Activated CD8-positive, alpha-beta memory T cell treated with anti-CD3 and anti-CD28 coated beads for 48 hours (primary cell): ENCODE measurements at places on chromosomes 11 and 22.

DNA sequence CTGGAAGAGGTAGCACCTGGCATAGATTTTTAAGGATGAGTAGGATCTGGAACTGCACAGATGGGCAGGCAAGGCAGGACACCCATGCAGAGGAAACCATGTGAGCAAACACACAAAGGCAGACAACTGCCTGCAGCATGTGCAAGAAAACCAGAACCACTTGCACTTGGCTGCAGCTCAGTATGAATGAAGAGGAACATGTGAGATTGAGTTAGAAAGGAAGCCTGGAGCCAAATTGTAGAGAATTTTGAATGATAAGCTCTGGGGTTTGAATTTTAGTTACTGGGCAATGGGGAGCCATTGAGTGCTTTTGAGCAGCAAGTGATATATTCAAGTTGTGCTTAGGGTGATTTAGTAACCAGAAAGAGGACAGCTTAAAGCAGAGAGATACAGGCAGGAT is 583.4 kb downstream of the SOX6 start:
- DNase-seq = no peak

- no peak for DNase-seq
Measured at GRCh38 chr11:67544616-67545242, 21.5 kb upstream of the CABP2 start.

- no peak for DNase-seq
Measured at GRCh38 chr11:70080763-70081162, 2.6 kb downstream of the ANO1 start.

DNA sequence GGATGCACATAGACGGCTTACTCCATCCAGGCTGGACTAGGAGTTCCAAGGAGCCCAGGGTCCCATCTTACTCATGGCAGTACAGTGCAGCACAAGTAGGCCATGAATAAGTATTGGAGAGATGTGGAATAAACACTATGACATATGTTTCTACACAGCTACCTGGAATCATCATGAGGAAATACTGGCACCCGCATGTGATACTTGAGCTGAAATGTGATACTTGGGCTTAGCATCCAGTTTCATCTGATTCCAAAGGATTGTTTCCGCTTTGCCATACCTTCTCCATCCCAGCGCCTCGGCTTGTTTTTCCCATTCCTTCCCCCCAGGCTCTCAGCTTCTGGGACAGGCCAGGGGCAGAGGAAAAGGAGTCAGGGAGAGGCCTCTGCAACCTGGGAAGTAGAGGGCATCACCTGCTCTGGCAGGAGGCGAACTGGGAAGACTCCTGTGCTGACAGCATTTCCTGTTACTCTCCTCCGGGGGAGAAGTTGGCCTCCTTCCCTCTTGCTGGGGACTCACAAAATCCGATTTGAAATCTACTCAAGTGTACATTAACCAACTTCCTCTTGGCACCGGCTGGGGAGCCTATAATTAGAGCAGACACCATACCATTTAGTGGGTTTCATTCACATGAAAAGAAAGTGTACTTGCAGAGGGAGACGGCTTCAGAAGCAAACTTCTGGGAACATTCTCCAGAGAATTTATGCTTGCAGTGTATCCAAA is 187.8 kb downstream of the MIAT start:
- DNase-seq = no peak

- no peak for DNase-seq
Measured at GRCh38 chr11:10032935-10033334, 261.1 kb downstream of the SBF2 start.

DNA sequence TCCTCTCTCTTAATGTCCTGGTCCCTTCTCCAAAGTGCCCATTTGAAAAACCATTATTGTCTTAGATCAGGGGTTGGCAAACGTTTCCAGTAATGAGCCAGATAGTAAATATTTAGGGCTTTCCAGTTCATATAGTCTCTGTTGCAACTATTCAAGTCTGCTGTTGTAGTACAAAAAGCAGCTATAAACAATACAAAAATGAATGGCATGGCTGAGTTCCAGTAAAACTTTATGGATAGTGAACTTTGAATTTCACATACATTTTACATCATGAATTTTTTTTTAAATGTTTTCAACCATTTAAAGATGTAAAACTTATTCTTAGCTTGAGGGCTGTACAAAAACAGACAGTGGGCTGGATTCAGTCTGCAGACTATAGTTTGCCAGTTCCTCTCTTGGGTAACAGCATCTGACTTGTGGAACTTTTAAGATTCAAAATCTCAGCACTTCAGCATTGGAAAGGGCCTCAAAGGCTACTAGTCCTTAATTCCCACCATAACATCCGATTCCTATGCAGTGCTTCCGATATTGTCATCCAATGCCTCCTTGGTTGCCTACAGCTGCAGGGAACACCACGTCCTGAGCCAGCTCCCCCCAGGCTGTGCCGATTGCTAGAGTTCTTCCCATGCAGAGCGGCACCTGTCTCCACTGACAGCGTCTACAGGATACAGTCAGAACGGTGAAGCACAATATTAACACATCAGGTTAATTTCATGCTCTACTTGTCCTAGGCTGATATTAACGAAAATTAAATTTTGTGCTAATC is 65.6 kb upstream of the E2F8 start:
- DNase-seq = no peak

- no peak for DNase-seq
Measured at GRCh38 chr22:20026996-20027601, 6.2 kb downstream of the TANGO2 start.

DNA sequence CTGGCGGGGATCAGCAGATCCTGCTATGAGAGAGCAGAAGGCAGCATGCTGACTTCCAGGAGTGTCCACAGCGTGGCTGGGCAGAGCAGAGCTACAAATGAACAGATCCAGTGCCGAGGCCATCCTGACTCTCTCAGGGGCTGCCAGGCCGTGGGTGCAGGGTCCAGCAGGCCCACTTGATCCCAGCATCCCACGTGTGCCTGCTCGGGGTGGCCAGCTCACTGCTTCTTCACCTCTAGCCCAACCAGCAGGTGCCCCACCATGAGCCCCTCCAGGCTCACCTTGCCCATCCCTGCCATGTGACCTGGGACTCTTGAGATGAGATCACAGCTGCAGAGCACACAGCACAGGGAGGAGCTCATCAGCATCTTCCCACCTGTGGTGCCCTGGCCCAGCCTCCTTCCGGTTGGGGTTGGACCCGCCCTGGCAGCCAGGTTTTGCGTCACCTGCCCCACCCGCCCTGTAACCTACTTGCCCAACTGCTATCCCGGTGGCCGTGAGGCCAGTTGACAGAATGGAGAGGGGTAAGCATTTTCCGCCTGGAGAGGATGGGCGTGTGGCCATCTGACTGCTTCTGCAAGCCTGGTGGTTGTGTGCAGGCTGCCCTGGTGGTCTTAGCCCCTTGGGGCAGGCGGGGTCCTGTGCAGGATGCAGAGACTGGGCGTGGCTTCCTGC is 11.0 kb downstream of the TANGO2 start:
- no peak for DNase-seq

GRCh38 chr11:24593332-24593731 is 96.5 kb downstream of the LUZP2 start:
- no peak for DNase-seq

- DNase-seq = no peak
Measured at GRCh38 chr22:36321797-36322601, 65.8 kb downstream of the MYH9 start.

DNA sequence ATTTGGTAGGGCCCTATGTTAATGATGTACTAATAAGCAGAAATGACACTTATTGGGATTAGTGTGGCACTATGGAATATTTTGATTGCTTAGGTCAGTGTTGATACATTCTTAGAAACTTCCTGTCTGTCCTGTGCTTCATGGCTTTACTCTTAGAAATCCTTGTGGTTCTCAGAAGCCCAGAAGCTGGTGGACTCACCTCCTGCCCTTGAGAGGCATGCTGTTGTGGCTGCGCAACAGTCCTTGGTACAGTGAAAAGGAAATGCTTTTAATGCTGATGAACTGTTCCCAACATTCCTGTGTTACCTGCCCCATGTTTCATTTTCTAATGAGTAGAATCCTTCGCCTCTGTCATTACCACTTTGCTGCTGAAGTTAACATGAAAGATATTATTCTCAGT is 52.4 kb upstream of the MYO18B start:
- DNase-seq = no peak

GRCh38 chr22:45757068-45757467 is 85.4 kb downstream of the ATXN10 start:
- DNase-seq = no peak

- no peak for DNase-seq
Measured at GRCh38 chr11:44692460-44692859, 34.3 kb upstream of the TSPAN18 start.
